ENCODE measurements at places on chromosomes 2 and 18.

GRCh38 chr18:9742524-9743131 lies 34.5 kb downstream of the RAB31 start:
- DNase-seq: no peak

DNA sequence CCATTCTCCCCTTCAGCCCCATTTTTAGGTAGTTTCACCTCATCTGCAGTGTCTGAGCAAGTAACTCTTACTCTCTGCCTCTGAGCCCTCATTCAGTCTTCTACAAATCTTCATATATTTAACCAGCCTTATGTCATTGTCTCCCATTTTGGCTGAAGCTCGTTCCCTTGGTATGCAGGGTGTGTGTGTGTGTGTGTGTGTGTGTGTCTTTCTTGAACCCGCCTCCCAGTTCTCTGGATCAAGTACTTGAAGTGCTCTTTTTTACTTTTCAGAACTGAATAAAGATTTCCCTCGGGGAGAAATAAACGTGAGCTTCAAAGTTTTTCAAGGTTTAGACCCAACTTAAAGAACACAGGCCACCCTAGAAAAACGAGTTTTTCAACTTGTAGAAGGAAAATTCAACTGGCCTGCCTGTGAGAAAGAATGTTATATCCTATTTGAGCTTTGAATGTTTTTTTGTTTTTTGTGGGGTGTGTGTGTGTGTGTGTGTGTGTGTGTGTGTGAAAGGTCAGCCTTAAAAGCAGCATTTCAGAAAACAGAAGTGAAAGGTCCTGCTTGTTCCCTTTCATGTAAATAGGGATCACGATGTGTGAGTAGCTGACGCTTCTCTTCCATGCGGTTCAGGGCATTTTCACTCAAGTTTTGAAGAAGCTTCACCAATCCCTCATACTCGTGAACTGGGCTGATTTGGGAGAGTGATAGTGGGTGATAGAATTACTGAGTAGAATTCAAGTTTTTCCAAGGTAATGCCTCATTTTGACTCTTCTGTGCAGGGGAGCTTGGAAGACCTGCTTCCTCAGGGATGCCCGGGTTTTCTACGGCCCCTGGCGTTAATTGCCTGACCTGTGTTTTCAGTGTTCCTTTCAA lies 50.6 kb upstream of the EML6 start:
- no peak for DNase-seq

DNA sequence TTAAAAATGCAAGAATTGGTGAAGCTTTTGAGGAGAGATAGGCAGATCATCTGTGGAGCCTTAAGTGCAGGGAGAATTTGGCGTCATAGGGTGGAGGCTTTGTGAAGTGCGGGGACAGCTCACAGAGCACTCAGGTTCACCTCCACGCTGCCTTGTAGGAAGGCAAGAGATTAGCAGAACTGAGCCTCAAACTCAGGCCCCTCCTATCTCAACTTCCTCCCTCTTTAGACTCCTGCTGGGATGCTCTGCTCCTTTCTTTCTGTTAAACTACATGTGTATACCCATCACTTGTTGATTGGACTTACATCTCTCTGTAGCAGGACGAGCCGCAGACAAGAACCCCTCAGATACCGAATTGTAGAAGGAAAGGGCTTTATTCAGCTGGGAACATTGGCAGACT lies 422.2 kb downstream of the SETBP1 start:
- peak; percentile 21 for DNase-seq

- no peak for DNase-seq
Observed at GRCh38 chr2:3585261-3586109, 9.4 kb upstream of the COLEC11 start.

- DNase-seq: no peak
Observed at GRCh38 chr2:185502351-185502750, 236.3 kb upstream of the FSIP2 start.
